Renal cortex interstitium (tissue), 15 donors: ENCODE measurements at places on chromosomes 1 and 21.
A peak's percentile ranks its signal among the peaks of the same experiment; 100 is the strongest.

GRCh38 chr1:1538989-1539309, 1.5 kb downstream of the TMEM240 start:
- DNase-seq = no peak

DNA sequence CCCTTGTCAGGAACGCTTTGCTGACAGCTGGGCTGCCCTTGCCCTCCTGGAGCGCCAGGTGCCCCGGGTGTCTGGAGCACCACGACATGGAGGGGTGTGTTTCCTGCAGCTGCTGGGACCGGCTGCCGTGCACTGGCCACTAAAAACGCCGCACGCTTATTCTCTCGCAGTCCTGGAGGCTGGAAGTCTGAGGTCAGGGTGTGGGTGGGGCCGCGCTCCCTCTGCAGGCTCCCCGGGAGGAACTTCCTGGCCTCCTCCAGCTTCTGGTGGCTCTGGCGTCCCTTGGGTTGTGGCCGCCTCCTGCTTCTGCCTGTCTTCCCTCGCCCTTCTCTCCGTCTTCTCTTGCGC, 28.0 kb upstream of the PLCH2 start:
- no peak for DNase-seq

GRCh38 chr1:29062157-29062942, 61.4 kb downstream of the TMEM200B start:
- DNase-seq = no peak

DNA sequence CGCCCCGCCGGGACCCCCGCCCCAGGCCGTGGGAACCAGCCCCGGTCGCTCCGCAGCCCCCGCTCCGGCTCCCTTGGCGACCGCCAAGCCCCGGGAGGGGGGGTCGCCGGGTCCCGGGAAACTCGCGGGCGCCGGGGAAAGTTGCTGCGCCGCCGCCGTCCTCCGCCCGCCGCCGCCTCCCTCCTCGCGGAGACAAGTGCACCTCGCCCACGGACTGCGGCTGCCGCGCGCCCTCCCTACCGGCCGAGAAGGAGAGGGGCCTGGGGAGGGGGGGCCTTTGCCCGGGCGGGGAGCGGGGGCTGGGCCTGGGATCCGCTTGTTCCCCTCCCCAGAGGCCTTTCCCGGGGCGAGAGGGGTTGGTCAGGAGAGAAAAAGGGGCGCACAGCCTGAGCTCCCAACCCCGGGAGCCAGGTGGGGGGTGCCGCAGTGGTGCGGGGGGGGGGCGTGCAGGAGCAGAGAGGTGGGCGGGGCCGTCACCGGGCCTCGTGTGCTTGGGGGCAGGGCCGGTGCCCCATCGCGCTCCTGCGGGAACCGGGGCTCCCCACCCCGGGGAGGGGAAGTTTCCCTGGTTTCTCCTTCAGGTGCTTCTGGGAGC, 592 bp downstream of the AGRN start:
- DNase-seq = no peak

DNA sequence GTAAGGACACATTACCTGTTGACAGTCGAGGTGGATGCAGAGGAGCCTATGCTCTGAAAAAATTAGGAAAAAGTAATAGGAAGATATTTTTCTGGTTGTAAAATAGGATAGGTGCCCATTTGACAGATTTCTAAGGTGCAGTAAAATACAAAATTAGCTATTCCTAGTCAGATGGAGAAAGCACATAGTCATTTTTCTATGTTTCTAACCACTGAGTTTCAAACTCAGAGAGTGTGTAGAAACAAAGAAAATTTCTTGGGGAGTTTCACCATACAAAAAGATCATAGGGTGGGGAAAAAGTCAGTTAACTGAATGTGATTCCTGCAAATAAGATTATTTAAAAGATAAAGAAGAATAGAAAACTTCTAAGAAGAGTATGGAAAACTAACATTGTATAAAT, 666.9 kb downstream of the KCNT2 start:
- no peak for DNase-seq

- no peak for DNase-seq
These were observed 22.1 kb downstream of the SLC2A7 start for GRCh38 chr1:9004031-9004699.

GRCh38 chr1:151282883-151283725, 1.0 kb downstream of the ZNF687 start:
- peak; percentile 17 for DNase-seq

DNA sequence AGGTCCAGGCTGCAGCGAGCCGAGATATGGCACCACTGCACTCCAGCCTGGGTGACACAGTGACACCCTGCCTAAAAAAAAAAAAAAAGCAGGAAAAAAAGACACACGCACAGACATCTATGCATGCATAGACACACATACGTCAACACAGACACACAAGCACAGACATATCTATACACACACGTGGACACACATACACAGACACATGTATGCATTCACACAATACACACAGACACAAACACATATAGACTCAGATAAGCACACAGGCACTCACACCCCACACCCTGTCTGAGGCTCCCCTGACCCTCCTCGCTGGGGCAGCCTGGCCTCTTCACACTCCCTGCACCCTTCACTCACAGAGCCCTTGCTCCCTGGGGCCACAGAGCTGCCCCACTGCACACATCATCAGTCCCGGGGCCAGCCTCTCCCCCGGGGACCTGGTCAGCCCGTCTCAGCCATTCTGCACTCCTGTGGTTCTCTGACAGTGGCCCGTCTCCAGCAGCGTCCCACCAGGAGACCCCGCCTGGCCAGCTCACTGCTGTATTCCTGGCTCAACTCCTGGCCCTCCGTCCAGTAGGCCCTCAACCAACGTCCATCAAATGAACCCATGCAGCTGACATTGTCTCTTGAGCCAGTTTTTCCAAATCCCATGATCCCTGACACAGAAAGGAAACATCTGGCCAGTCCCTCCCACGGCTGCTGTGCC, 4.6 kb upstream of the PRKCZ start:
- no peak for DNase-seq

GRCh38 chr1:167555971-167556714, 2.6 kb upstream of the CREG1 start:
- peak; percentile 55 for DNase-seq

DNA sequence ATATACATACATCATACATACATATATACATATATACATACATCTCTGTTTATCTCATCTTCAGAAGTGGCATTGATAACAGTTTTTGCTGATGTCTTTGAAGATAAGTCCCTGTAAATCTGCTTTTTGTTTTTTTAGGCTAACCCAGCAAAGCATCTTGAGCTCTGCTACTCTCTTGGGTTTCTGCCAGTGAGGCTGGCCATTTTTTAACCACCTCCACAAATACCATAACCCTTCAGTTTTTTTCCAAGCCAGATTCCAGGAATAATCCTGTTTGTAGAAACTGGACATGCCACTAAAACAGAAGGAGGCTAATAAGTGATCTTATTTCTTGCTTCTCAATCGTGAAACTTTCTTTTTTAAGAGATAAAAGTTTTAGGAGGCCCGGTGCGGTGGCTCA, 21.6 kb downstream of the SDHC start:
- DNase-seq = no peak
